Mesendoderm (in vitro differentiated cells): ENCODE measurements at places on chromosomes 12 and 14.
A peak's percentile ranks its signal among the peaks of the same experiment; 100 is the strongest.

- DNase-seq: peak; percentile 84
Measured at GRCh38 chr14:104650057-104650980, 39.1 kb upstream of the INF2 start.

GRCh38 chr14:63406333-63406732, 87.6 kb upstream of the GPHB5 start:
- DNase-seq: no peak

GRCh38 chr12:2513141-2514037, 281.4 kb upstream of the FKBP4 start:
- no peak for DNase-seq

DNA sequence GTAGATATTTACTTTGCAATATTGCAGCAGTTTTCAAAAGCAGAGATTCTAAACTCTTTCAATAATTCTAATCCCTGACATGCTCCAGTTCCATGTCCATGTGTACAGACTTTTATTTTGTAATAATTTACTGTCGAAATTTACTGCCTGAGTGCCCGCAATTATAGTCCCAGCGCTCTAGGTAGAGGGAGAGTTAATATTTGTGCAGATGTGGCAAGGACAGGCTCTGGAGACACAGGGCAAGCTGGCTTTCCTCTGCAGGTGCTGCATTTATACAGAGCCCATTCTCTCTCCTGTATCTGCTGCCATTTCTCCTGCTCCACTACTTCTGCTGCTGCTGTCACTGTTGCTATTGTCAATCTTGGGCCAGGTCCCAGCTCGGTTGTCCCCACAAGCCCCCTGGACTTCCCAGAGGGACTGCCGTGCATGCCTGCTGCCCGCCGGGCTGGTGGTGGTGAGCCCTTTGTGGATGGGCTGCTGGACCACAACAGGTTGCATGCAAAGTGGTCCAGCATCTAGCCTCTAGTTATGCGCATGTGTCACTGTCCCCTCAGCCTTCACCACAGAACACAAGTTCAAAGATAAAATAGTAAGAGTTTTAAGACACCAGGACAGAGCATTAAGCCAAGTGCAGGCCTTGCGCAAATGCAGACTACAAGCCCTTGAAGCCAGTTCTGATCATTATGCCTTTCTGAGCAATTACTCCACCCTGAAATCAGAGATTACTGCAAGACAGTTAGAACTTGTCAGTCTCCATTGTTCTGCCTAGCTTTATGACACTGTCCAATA, 40.8 kb upstream of the CSRP2 start:
- no peak for DNase-seq

DNA sequence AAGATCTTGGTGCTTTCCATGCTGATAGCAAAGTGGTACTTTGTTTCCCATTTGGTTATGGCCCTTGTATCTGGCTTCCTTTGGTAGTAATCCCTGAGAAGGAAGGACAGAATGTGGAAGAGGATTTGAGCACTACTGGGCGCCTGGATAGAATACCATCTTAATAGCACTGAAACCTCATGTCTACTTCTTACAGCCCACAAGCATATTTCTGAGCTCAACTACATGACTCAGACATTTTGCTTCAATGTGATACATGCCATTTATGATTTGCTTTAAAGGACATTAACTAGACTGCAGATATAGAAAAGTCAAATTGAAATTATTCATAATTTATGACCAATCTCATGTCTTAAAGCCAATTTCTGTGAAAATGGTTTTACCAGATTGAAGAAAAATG, 80.4 kb downstream of the LIN7A start:
- no peak for DNase-seq

- no peak for DNase-seq
Measured at GRCh38 chr12:126139355-126139754, 1074.1 kb downstream of the AACS start.

GRCh38 chr14:70254476-70254961, 65.8 kb upstream of the SLC8A3 start:
- peak; percentile 71 for DNase-seq

DNA sequence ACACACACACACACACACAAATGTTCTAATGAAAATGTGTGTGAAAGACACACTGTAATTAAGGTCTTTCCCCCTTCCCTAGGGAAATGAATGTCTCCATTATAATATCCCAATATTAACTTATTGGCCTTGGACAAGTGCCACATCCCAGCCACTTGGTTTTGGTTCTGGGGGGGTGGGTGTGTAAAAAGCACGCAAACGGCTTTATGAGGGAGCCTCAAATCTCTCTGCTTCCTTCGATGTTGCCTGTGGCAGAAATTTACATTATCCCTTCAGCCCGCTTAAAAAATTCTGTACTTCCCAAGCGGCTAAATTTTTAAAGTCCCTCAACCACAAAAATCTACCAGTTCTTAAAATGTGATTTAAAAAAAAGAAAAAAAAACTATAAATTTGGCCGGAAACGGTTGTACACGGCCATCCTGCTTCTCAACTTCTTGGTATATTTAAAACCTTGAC, 432 bp downstream of the C14orf93 start:
- DNase-seq: no peak

GRCh38 chr14:66046035-66046434, 440.1 kb upstream of the CCDC196 start:
- DNase-seq: peak; percentile 43

- DNase-seq: no peak
Measured at GRCh38 chr12:105613887-105614286, 283.4 kb downstream of the C12orf75 start.

GRCh38 chr12:91109148-91109564, 2.1 kb downstream of the LUM start:
- peak; percentile 80 for DNase-seq
